ENCODE measurements at places on chromosomes 5 and 9.

DNA sequence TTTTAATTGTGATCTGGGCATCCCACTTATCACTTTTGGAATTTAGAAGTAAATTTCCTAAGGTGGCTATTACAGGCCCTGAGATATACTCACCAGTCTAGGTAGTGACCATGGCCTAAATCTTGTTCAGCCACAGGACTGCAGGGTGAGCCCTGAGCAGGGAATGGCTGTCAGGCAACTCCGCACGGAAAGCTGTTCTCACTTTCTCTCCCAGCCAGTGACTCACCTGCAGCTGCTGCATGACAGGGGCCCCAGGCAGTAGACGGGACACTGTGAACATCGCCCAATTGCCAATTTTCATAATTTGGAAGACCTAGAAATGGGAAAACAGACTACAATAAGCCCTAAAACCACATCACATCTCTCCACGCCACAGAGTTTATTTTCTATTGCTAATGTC is 69.6 kb upstream of the TAF1L start:
- no peak for DNase-seq

DNA sequence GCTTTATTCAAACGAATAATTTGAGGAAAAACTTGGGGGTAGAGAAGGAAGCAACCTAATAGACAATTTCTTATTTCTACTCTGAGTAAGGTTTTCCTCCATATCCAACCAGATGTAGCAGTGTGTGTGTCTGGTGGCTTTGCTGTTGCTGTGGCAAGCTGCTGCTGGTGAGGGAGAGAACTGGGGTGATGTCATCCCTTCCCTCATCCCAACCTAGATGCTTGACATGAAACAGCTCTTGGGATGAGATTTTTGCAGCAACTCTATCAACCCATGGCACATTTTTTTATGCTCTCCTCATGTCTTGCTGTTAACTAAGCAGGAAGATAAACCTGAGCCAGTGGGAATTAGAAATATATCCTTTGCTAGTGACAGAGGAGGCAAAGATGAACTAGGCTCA is 135.8 kb downstream of the PCSK1 start:
- DNase-seq = peak; percentile 13

GRCh38 chr5:93192087-93192486 is 388.9 kb downstream of the NR2F1-AS1 start:
- no peak for DNase-seq

GRCh38 chr5:129241755-129242154 is 147.2 kb downstream of the ISOC1 start:
- no peak for DNase-seq

DNA sequence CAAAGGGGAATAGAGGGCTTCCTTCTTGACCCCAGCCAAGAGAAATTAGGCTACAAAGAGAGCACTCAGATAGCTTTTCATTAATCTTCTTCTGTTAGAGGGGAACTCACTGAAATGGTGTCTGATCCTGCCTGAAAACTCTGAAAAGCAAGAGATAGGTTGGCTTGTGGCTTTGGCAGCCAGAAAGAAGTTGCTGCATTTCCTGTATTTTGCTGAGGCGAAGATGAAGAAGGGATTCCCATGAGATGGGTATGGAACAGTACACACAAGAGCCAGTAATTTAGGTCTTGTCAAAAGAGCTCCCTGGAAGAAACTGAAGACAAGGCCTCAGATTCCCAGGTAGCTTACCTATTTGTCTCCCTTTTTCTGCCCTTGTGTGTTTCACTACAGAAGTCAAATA is 120.9 kb upstream of the TARS1 start:
- no peak for DNase-seq

- no peak for DNase-seq
Observed at GRCh38 chr9:5178126-5178805, 7.2 kb downstream of the INSL6 start.

DNA sequence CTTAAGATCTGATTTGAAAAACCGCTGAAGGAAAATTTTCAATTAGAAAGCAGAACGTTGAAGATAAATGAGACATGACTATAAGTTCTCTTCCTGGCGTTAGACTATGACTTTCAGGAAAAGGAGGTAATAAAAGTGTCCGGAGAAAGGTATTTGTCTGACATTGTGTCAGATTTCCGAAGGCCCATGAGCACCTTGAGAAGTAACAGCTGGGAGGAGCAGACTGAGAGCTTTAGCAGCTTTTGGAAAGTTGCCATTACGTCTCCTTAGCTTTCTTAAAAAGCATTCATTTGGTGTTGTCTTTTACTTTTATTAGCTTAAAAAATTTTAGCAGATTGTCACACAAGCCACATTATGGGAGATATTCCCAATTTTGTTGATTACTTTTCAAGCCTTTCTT is 363.5 kb downstream of the NDUFS4 start:
- DNase-seq = no peak

GRCh38 chr9:119959846-119960545 is 590.8 kb upstream of the BRINP1 start:
- no peak for DNase-seq

DNA sequence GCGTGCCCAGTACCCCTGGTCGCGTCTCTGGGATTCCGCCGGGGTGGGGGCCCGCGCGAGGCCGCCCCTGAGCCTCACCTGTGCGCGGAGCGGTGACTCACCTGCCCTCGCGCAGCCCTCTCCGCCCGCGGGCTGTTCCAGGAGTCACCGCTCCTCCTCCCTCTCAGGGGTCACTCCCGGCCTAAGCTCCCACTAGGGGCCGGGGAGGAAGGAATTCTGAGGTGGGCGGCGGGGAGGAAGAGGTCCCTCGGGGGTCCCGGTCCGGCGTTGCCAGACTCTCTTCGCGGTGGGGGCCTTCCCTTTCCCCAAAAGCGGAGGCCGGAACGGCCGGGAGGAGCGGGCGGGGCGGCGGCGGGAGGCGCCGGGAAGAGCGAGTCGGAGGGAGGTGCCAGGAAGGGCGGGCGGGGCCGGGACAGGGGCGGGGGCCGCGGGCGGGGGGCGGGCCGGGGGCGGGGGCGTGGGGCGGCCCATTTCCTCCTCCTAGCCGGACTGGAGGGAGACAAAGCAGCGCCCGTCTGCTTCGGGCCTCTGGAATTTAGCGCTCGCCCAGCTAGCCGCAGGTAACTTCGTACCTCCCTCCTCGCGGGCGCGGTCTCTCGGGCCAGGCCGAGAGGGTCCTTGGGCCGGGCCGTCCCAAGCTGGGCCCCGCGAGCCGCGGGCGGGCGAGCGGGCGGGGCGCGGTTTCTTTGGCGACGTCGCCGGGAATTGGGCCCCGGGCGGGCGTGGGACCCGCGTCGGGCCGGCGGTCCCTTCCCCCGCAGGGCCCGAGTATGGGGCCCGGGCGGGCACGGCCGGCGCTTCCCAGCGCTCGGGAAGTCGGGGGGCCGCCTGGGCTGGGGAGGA is at the start of gene CTNNA1:
Gene CTNNA1, plus strand, starts transcription at position 475 of the 843 bp plus-strand sequence. CDS start 28,500 bp downstream, outside the sequence.
- peak; percentile 87 for DNase-seq

- DNase-seq = no peak
Observed at GRCh38 chr9:72509635-72510034, 11.8 kb upstream of the TMC1 start.

DNA sequence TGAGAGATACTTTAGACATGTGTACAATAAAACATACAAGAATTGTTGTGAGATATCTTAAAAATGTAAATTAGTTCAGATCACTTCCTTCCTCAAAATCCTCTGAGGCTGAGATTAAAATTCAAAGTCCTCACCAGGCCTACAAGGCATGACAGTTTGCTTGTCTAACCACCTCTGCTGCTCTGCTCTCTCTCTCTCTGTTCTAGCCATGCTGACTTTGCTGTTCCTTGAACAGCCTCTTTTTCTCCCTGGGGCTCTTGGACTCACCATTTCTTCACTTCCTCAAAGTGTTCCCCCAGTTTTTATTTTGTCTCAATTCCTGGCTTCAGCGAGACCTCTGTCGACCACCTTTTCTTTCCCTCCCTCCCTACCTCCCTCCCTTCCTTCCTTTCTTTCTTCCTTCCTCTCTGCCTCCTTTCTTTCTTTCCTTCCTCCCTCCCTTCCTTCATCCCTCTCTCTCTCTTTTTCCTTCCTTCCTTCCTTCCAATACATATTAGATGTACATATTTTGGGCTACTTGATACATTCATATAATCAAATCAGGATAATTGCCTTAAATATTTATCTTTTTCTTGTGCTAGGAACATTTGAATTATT is 27.0 kb downstream of the CATSPER3 start:
- DNase-seq = peak; percentile 3

- peak; percentile 26 for DNase-seq
Observed at GRCh38 chr5:147223948-147224791, 10.7 kb upstream of the STK32A start.

GRCh38 chr9:20043035-20043434 is 254.2 kb upstream of the SLC24A2 start:
- DNase-seq = no peak

Data from HEK293T (cell line).